ENCODE measurements at places on chromosomes 7 and 10. TPM values are rescaled to one million over a fixed set of nuclear protein-coding genes. Genes with fewer than 3 reads are reported as not detected.

Gene EGFR
- 3.2 TPM for total RNA-seq

Gene LRRD1
- not detected for total RNA-seq

Gene ZNF117
- 0.16 TPM for total RNA-seq

Gene PLXDC2
- total RNA-seq = not detected

Gene STMP1
- 18.7 TPM for total RNA-seq

Gene FGFBP3
- 0.72 TPM for total RNA-seq

Gene FAM237B
- not detected for total RNA-seq

Gene ACBD7
- total RNA-seq = 0.69 TPM

Data from SK-MEL-5 (cell line).